ENCODE measurements at places on chromosomes 3 and 15.

- DNase-seq, result no peak
Measured at GRCh38 chr3:74390121-74390877, 224.2 kb downstream of the CNTN3 start.

DNA sequence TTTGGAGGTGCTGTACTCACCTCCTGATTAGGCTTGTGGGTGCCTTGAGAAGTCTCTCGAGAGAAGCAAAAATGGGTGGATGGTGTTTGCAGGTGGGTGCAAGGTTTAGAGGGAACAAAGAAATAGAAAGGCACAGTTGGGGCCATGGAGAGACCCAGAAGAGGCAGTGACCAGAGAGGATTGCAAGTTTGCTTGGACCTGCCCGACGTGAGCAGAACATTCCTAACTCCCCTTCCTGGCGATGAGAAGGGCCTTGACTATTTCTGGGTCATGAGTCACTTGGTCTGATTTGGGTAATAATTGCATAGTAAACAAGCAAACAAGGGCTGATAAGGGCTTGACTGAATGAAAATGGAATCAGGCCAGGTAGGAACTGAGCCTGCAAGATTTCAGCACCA lies 7.0 kb upstream of the CTSH start:
- no peak for DNase-seq

DNA sequence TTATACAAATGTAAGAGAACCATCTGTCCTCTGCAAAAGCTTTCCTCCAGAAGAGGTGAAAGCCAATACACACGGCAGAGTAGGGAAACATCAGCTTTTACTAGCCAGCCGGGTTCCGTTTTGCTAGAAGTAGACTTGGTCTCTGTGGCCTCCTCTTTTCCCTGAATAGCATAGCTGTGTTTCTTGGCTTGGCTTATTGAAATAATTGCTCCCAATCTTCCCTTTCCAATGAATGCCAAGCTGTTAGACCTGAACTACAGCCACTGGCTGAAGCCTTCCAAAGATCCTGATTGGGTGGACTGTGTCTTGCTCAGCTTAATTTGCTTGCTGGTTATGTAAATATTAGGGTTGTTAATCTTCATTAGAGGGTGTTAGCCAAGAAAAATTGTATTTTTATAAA lies 157.8 kb upstream of the ROPN1 start:
- DNase-seq, result no peak

GRCh38 chr3:151347432-151347831 lies 18.1 kb upstream of the P2RY13 start:
- DNase-seq, result no peak

- no peak for DNase-seq
Measured at GRCh38 chr15:38253351-38253781, 730 bp downstream of the SPRED1 start.

GRCh38 chr3:125062904-125063618 lies 7.3 kb upstream of the HEG1 start:
- DNase-seq, result no peak

DNA sequence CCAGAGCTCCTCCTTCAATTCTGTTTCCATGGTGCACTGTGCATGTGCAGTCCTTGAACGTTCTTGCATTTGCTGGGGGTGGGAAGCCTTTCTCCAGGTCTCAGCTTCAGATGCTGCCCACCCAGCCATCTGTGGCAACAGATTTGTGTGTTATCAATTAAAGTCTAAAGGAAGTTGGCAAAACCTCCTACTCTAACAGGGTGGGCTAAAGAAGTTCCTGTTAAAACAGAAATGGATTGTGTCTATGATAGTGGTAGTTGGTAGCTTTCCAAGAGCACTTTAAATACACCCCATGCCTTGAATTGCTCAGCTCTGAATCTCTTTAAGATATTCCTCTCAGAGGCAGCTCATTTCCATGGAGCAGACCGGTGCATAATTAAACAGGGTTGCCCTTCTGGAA lies 488.0 kb upstream of the SUCLG2 start:
- no peak for DNase-seq

- DNase-seq, result no peak
Measured at GRCh38 chr3:108334701-108335100, 38.4 kb downstream of the HHLA2 start.

DNA sequence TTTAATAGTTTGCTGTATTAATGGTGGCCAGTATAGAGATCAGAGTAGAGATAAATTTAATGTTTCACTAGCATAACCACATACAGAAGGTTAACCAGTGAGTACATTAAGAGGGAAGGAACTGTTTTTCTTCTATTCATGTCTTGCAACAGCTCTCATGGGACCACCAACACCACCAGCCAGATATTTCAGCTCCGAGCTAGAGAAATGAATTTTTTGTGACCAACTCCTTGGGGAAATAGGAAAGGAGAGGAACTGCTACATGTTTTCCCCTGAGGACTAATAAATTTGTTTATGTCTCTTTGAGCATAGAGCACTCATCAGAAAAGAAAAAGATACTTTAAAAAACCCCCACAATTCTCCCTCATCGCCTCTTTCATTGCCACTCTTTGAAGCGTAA lies 247.5 kb downstream of the MBNL1 start:
- DNase-seq, result no peak

GRCh38 chr3:118128886-118129285 lies 905.8 kb downstream of the IGSF11 start:
- no peak for DNase-seq

- DNase-seq, result no peak
Measured at GRCh38 chr3:72258361-72259141, 473.6 kb upstream of the PROK2 start.

DNA sequence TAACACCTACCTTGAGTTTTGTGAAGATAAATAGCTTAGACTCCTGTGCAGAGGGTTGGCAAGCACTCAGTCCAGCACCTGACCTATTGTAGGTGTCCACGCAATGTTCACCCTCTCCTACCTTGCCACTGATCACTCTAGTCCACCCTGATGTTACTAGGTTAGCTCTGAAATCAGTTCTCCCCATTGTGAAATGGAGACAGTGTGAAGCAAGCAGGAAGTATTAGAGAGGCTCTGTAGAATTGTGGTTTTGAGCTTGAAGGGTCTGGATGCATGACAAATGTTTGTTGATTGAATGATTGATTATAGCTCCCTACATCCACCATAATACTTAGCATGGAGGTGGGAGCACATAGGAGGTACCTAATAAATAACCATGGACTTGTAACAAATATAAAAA lies 199.7 kb downstream of the RPLP1 start:
- no peak for DNase-seq

- no peak for DNase-seq
Measured at GRCh38 chr3:76487446-76487845, 552.5 kb upstream of the ROBO2 start.

DNA sequence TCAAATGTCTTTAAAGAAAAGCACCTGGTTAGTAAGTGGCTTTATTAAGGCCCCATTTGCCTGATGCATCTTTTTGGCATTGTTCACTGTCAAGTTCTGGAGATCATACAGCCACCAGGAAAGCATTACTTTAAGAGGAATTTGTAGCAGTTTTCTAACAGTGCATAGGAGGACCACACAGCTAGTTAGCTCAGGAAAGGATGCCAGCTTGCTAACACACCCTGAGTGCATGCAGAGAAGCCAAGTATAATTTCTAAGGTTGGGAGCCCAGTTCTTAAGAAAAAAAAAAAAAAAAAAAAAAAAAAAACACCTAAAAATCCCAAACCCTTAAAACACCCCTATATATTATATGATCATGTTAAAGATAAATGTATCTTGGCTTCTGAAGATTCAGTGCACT lies 102.0 kb upstream of the FEZF2 start:
- no peak for DNase-seq

GRCh38 chr3:60250206-60250605 lies 1001.0 kb downstream of the FHIT start:
- DNase-seq, result no peak

DNA sequence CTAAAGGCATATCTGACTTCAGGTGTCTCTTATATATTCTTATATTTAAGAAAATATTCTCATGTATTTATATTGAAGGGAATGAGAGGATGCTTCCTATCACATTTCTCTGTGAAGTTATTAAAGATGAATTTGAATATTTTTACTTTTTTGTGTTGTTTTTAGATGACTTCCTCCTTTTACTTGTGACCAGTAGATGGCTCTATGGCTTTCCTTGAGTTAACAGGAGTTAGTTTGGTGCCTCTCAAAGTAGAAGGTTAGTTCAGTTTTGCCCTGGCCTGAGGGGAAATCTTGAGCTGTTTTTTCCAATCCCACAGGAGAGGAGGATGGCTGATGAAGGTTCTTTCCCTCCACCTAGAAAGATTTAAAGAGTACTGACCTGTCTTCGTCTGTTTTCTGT lies 80.7 kb downstream of the SQOR start:
- DNase-seq, result no peak

- DNase-seq, result no peak
Measured at GRCh38 chr3:194154346-194154745, 18.4 kb downstream of the HES1 start.

DNA sequence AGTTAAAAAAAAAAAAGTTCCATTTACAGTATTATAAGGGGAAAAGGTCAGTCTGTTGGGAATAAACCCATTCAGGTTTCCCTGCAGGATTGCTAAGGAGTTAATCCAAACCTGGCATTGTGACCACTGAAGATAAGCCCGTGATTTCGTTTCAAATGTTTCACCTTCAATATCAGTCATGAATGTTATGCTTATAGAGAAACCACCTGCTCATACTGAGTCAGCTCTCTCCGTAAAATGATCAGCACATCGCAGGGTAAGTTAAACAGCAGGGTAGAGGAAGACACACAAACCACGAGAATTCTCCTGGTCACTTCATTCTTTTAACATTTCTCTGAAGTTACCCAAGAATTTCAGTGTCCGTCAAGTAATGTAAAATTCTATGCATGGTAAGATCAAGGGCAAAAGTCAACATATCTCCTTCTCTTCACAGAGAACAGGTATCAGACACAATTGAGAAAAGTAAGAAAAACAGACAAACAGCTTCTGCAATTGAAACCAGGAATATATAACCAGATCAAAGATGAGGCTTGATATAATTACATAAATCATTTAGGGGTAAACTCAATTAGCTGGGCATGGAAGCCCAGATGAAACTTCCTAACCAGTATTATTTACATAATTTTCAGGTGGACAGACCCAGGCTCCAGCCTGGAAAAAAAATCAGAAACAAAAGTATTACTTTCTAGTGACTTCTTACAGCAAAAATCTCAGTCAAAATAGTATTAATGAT lies 67.6 kb upstream of the ARHGEF3 start:
- no peak for DNase-seq

Measured in stimulated activated CD4-positive, alpha-beta T cell treated with anti-CD3 and anti-CD28 coated beads, Interleukin-1b, Interleukin-23, amount 100 ng/mL, for 1 hour (primary cell).